Aorta (tissue), 5 donors: ENCODE measurements at places on chromosomes 3 and 15. TPM values are rescaled to one million over a fixed set of nuclear protein-coding genes. Genes with fewer than 3 reads are reported as not detected.
A peak's percentile ranks its signal among the peaks of the same experiment; 100 is the strongest.

- H3K4me1 ChIP-seq: no peaks in the 10 kb centered on the region
- peak; percentile 38 for DNase-seq
- no peak overlapping the region for H3K4me3 ChIP-seq
- H3K27me3 ChIP-seq: no peaks in the 10 kb centered on the region
Measured at GRCh38 chr15:78991476-78991875, 46.6 kb upstream of the CTSH start.

- H3K4me3 ChIP-seq: peak overlapping the region; percentile 58
- DNase-seq: no peak
- no peak overlapping the region for H3K27ac ChIP-seq
Measured at GRCh38 chr15:51267051-51267702, 71.2 kb downstream of the CYP19A1 start.

GOLGA6B gene
- not detected for total RNA-seq

- DNase-seq: no peak
- no peaks in the 10 kb centered on the region for H3K36me3 ChIP-seq
- no peaks in the 10 kb centered on the region for H3K27me3 ChIP-seq
- H3K4me1 ChIP-seq: no peaks in the 10 kb centered on the region
- H3K27ac ChIP-seq: no peak overlapping the region
Measured at GRCh38 chr3:79369306-79369705, 398.5 kb downstream of the ROBO1 start.

OR5K2 gene
- not detected for total RNA-seq

MCF2L2 gene
- 0.75 TPM for total RNA-seq

- no peaks in the 10 kb centered on the region for H3K36me3 ChIP-seq
- no peak overlapping the region for H3K27ac ChIP-seq
- H3K4me1 ChIP-seq: no peaks in the 10 kb centered on the region
- no peak overlapping the region for H3K4me3 ChIP-seq
- H3K27me3 ChIP-seq: no peaks in the 10 kb centered on the region
Measured at GRCh38 chr15:90860450-90860849, 7.9 kb upstream of the FURIN start.

- H3K36me3 ChIP-seq: no peaks in the 10 kb centered on the region
- no peak overlapping the region for H3K27ac ChIP-seq
- DNase-seq: no peak
- H3K27me3 ChIP-seq: no peaks in the 10 kb centered on the region
Measured at GRCh38 chr3:110341047-110341446, 730.6 kb upstream of the NECTIN3 start.

- H3K27ac ChIP-seq: no peak overlapping the region
- H3K36me3 ChIP-seq: no peaks in the 10 kb centered on the region
- no peak overlapping the region for H3K4me3 ChIP-seq
- no peak for DNase-seq
- no peaks in the 10 kb centered on the region for H3K4me1 ChIP-seq
Measured at GRCh38 chr15:26449291-26449690, 323.6 kb downstream of the GABRB3 start.

- no peak for DNase-seq
- H3K36me3 ChIP-seq: no peaks in the 10 kb centered on the region
- no peak overlapping the region for H3K4me3 ChIP-seq
- H3K27me3 ChIP-seq: no peaks in the 10 kb centered on the region
Measured at GRCh38 chr3:71906976-71907375, 122.0 kb upstream of the PROK2 start.

GRCh38 chr3:47339951-47340350, 40.9 kb upstream of the PTPN23 start:
- no peaks in the 10 kb centered on the region for H3K4me1 ChIP-seq
- no peaks in the 10 kb centered on the region for H3K27me3 ChIP-seq
- no peak overlapping the region for H3K27ac ChIP-seq
- no peak for DNase-seq
- H3K36me3 ChIP-seq: peaks cover 9% of the 10 kb centered on the region

DNA sequence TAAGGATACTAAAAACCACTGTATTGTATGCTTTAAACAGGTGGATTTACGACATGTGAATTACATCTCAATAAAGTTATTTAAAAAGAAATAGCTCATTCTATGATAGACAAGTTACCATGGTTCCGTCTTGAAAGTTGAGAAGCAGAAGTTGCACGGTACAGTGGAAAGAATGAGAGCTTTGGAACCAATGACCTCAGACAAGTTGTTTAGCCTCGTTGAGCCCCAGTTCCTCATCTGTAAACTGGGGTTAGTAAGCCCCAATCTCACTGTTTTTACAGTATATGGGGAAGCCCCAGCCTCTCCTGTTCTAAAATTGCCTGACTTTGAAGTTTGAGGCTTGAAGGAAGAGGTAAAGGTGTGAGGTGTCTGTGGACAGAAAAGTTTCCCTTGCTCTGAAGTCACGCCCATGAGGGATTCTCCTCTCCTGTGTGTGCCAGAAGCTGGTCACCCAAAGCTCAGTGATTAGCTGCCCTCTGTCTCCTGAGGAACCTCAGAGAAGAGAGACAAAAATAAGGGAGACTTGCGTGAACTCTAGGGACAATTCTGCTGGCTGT, 10.0 kb downstream of the CRYGS start:
- no peak overlapping the region for H3K27ac ChIP-seq
- H3K4me1 ChIP-seq: no peaks in the 10 kb centered on the region
- H3K4me3 ChIP-seq: no peak overlapping the region
- DNase-seq: no peak

PROS1 gene
- 132 TPM for total RNA-seq
